ENCODE measurements at places on chromosomes 3 and 15.

DNA sequence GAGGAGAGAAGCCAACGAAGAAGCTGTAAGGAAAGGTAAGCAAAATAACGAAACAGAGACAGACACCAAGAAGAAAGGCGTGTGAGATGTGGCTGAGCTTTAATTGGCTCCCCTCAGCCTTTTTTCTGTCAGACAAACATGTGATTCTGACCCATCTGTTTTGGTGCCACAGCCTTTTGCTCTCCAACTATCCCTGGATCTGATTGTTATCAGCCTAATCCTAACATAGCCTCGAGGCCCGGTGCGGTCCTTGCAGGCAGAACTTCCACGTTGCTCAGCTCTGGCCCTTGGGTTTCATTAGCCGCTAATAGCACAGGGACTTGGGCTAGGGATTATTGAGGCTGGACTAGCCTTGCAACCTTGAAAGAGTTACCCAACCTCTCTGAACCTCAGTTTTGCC lies 57.9 kb upstream of the CACNA2D3 start:
- no peak for DNase-seq

DNA sequence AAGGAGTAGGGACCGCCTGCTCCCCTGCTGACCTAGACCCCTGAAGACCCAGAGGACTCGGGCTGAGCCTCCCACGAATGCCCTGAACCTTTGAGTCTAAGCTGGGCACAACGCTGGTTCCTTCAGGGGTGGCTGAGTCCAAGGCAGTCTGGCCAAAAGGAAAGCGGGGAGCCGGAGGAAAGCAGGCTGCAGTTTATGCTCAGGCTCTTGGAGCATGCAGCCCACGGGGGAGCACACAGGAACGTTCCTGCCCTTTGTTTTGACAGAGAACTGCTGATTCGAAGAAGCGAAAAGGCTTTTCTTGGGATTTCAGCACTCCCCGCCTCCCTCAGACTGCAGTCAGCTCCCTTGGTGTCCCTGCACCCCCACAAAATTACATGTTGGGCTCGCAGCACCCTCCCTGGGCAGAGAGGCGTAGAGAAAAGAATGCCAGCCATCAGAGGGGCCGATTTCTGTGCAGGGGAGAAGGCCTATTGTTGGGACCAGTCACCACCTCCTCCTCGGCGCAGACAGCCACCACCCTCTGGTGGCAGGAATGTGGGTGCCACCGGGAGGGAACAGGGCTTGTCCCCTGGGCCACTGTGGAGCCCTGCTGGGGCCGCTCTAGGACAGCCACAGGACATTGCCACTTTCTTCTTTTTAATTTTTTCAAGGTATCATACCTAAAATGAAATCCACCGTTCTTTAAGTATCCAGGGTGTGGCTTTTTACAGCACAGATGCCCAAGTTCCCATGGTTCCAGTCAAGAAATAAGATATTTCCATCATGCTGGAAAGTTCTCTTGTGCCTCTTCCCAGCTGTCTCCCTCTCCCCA lies 72.2 kb downstream of the SMAD6 start:
- DNase-seq: peak; percentile 44

DNA sequence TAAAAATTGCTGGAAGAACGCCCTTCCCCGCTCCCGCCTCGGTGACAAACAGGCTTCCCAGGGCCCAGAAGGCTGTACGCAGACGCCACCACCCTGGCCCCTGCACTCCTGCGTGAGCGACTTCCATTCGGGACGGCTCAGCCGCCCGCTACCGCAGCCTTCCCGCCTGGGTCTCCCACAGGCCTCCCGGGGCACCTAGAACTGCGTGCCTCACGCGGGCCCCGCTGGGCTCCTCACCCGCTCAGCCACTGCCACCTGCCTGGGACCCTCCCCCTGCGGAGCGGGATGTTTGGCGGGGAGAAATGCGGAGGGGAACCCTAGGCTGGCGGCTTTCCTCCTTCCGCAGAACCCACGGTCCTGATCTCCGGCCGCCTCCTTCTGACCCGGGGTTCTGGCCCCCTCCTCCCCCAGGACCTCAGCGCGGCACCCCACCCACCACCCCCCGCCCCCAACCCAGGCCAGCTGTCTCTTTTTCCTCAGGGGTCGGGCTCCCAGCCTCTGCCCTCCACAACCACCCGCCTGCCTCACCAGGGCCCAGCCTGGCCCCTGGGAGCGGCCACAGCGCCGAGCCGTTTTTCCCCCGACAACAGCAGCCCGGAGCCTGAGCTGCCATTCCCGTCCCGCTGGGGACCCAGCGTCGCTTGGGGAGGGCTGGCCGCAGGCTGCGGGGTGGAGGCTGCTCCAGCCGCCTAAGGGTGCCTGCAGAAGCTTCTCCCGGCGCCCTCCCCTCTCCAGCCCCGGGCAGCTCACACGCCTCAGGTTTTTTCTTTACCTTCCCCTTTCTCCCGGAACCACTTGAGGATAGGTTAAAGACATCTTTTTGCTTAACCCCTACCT lies 27.6 kb upstream of the RAB7A start:
- DNase-seq: no peak

GRCh38 chr3:188697127-188697526 lies 474.6 kb upstream of the TPRG1 start:
- no peak for DNase-seq

DNA sequence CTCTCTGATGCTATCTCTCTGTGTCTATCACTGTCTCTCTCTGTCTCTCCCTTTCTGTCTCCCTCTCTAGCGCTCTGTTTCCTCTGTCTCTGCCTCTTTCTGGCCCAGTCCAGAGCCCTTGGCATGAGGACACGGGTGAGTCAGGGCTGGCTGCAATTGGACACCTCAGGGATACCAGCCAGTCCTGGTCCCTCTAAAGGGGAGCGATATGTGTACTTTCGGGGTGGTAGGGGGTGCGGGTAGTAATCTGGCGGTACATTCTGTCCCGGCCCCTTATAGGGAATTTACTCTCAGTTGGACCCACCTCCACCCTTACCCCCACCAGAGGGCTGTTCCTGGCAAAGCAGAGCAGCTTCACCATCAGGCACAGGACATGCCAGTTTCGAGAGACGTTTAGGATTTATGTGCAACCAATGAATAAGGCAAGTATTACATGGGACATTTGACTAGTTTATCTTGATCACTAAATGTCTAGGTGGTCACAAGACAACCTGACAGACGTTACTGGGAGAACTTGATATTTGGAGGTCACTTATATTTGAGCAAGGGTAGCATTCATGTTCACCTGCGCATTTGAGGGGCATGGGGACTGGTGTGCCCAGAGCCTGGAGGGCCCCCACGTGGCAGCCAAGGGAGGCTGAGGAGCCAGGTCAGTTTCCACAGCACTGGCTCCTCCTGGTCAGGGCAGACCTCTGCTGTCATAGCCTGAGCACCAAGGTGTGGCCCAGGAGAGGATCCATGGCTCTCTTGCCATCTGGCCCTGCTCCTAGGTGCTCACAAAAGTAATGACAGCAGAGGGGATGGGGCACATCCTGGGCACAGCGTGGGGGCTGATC lies 256.1 kb downstream of the PLCL2 start:
- DNase-seq: peak; percentile 90

DNA sequence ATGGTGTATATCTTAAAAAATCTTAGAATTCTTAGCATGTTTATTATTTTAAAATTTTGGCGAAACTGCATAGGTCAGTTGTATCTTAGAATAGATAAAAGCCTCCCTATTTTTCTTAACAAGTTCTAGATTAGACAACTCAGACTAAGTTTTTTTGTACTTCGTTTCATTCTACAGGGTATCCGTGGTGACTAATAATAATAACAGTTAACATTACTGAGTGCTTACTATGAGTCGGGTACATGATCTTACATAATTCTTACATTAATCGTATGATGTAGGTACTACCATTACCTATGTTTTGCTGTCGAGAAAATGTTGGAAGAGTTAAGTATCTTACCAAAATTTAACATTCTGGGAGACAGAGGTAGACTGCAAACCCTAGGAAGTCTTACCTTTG lies 60.7 kb downstream of the UBE2E2 start:
- no peak for DNase-seq

DNA sequence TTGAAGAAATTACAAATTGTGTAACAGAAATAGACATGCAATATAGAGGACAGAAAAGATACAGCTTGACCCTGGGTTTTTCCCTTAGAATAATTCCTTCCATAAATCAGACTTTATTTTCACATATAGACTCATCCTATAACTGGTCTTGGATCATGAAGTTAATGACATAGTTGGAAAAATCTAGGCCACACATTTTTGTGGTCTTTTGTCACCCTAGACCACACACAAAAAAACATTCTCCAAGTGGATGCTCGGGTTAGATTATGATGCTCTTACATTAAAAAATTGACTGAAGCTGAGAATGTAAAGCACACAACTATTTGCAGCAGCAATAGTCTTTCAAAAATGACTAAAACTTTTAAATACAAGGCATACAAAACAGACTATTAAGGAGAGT lies 7.5 kb upstream of the PLA2G4D start:
- DNase-seq: no peak

DNA sequence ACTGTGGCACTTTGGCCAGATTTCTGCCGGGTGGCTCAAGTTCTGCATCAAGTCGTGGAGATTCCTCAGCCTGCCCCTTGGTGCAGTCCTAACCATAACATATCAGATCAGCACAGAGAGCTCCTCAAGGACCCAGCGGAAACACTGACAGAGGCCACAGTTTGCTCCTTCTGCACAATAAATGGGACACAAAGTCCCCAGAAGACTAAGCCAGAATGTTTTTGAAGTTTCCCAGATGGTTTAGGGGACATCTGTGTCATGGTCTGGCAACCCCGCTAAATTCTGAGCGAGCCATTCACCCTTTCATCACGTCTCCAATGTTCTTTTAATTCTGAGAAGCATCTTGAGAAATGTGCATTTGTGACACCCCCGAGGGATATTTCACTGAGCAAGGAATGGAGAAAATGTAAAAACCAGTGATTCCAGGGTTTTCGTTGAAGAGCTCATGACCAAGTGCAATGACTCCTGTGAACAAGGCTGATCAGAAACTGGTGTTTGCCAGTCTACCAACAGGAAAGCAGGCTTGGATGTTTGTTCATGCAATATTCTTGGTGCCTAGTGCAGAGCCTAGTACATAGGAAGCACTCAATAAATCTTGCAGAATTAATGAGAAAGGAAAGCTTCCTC lies 64.8 kb upstream of the LMCD1 start:
- DNase-seq: no peak

- DNase-seq: no peak
Observed at GRCh38 chr3:124014366-124014942, 22.5 kb upstream of the ROPN1 start.

DNA sequence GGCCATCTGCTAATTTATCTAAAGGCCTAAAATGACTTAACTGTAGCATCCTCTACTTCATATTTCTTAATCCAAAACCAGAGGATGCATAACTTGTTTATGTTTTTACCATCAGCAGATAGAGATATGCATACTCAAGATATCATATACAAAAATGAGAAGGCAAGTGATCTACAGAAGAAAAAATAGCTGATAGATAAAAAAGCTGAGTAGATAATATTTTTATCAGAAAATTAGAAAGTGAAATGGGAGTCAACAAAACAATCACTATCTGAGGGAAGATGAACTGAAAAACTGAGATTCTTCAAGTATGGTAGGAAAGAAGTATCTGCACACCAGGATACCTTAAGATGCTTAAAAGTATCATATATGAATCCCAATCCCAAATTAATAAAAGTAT lies 25.4 kb downstream of the DYNC1LI1 start:
- DNase-seq: no peak

GRCh38 chr3:113374078-113374477 lies 67.2 kb downstream of the CFAP44 start:
- no peak for DNase-seq

Measured in ascending aorta (tissue), 2 donors.